ENCODE measurements at places on chromosomes 6 and 20.

- no peak for DNase-seq
Measured at GRCh38 chr6:79413562-79414002, 123.6 kb downstream of the LCA5 start.

DNA sequence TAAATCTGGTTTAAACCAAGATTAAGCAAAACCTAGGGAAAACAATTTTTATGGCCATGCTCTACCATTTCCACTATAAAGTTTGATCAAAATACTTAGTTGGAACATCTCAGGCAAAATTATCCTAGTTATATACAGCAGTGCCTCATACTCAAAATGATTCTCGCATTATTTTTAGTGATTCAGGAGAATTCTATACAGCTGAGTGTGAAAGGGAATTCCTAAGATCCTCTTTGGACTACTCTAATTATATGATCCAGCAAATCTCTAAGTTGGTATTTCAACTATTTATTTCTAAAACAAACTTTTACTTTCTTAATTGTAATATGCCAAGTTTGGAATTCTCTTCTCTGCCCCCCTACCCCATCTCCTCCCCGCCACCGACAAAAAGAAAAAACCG, 8.6 kb downstream of the DTNBP1 start:
- DNase-seq = no peak

DNA sequence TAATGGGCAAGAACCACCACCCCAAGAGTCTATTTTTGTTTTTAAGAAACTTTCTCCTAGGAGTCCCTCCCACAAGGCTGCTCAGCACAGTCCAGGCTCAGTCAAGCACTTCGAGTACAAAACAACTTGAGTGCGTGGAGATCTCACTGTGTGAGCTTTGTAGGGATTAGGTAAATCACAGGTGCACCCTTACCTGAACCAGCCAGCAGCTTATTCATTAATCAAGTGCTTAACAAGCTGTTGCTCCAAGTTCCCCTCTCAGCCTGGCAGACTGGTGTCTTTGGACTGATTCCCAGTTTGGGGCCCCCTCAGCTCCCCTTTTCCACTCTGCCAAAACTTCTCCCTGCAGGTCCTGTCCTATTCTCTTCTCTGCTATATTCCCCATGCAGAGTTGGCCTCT, 133.1 kb downstream of the LY86 start:
- no peak for DNase-seq

DNA sequence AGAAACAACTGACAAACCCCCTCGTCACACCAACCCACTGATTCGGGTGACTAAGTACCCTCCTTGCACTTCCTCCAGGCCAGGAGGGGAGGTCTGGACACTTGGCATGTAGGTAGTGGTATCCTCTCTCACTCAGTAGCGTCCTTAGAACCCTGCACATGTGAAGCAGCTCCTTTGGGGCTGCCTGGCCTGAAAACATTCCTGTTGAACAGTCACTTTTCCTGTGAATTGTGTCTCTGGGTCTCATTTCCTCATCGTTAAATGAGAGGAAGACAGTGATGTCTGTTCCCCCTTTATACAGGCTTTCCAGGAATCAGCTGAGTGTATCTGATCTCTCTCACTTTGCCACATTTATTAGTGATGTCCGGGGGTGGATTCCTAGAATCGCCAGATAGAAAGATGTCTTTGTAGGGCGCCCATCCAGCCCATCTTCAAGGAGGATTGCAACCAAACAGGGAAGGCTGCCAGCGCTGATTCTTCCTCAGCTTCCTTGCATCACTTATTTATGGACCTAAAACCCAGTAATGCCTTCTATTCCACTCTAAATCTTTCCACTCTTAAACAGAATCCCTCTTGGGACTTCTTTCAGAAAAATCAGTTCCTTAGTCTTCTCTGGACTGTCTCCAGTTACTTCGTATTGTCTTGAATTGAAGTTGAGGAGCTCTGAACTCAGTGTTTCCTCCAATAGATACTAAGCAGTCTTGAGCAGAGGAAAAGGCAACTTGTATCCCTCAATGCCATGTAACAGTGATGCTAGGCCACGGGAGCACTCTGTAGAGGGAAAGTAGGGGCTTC, 9.4 kb upstream of the POPDC3 start:
- DNase-seq = no peak

DNA sequence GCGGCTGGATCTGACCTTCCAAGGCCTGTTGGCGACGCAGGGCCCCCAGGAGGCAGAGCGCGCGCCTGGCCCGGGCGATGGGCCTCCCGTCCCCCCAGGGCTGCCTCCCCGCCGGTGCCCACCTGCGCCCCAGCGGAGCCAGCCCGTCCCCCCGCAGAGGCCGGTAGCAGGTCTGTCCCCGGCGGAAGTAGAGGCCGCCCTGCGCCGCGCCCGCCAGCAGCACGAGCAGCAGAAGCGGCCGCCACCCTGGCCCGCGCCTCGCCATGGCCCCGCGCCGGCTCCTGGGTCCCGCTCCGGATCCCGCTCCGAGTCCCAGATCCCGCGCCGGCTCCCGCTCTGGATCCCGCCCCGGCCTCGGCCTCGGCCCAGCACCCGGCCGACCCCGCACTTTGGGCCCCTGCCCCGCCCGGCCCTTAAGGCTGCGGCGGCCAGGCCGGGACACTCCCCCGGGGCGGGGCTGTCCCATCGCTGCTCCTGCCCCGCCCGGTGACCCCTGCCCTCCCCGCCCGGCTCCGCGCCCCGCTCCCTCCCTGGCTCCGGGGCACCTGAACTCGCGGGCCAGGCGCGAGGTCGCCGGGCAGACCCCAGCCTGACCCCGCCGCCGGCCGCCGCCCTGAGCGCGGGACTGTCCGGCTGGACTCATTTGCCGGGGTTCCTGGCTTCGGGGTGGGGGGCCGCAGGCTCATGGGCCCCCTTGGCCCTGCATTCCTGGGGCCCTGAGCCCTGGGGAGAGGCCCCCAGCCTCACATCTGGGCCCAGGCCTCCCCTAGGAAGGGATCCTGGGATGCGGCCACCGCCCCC, at the start of gene CTSZ:
Gene CTSZ, minus strand, starts transcription at position 391 of the 801 bp plus-strand sequence. Its CDS starts 126 bp downstream, at position 265.
- no peak for DNase-seq

DNA sequence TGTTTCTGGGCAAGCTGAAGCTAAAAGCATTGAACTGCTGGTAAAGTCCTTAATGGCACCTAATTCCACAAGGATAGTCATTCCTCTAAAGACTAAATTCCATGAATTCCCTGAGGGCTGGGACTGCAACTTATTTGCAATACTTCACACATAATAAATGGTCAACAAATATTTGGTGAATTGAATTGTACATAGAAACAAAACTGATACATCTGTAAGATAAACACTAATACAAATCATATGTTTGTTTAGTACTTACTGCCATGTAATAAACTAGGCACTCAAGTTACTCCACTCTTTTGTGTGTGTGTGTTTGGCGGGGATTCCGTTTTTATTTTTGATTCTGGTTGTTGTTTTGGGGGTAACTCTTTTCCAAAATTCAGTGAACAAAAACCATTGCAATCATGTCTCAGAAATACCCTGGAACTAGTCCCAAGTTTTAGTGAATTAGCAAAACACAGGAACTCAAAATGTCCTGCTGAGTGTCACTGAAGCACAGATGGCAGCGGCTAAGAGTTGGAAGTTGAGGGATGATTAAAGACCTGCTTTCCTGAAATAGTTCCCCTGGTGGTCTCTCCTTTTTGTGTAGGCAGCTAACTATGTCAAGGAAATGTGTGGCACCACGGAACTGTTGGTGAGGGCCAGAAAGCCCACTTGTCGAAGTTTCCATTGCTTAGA, 74.8 kb upstream of the SNRPB2 start:
- no peak for DNase-seq

DNA sequence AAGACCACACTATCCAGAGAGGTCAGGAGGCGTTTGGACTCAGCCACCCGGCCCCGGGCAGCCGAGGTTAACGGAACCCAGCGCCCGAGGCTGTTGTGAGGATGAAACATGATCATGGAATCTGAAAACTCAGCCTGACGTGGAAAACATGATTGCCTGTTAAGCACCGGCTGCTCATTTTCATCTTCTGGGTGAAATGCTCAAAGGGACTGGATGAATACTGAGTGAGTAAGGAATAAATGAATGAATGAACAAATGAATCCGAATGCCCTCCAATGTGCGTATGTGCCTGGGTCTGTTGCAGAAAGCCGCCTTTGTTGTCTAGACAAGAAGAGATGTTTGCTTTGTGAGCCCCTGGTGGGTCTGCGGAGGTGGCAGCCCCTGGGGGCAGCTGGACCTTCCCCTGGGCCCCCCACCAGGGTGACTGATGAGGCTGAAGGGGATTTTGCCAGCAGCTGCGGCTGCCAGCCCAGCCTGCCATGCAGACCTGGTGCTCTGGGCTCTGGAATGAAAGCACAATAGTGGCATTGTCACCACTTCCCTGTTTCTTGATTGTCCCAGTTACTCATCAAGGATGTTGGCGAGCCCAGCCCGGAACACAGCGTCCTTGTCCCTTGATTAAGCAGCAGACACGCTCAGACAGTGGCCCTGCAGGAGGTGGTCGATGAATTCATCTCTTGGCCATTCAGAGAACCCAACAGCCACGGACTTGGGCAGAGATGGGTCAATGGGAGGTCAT, 211.1 kb downstream of the ANKRD60 start:
- DNase-seq = no peak

GRCh38 chr6:23797041-23797440, 329.0 kb upstream of the NRSN1 start:
- DNase-seq = no peak

- DNase-seq = no peak
Measured at GRCh38 chr6:5712349-5713215, 294.1 kb downstream of the NRN1 start.

- DNase-seq = no peak
Measured at GRCh38 chr6:112660626-112661025, 313.5 kb downstream of the RFPL4B start.

DNA sequence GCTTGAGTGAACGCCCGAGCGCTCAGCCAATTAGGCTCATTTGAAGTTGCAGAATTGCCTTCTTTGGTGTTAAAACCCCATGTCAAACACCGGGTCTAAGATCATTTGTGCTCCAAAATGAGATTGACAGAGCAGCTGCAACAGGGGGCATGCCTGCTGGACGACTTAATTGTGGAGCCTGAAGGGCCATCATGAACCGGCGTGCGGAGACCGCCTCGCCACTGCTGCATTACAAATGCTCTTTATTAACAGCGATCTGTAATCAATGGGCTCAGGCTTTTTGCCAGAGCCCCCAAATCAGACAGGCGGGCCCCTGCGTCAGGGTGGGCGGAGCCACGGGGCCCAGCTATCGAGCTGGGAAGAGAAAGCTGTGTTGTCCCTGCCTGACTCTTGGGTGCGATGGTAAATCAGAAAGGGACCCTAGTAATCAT, 183.2 kb downstream of the SIM1 start:
- DNase-seq = no peak

DNA sequence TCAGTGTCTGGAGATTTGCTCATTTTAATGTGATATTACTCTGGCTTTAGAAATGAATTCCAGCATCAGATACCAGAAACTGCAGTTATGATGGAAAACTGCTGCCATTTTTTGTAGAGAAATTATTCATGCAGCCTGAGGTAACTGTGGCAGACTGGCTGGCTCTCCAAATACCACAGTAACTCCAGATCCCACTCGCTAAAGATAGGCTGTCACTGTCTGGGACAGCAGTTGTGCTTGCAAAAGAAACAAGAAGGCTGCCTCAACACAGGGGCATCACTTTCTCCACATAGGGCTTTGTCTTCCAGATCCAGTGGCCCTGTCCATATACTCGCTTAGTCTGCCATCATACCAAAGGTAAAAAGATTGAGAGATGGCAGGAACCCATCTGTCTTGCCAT, 52.7 kb downstream of the FAM184A start:
- DNase-seq = no peak

GRCh38 chr6:14876778-14877613, 368.9 kb upstream of the JARID2 start:
- DNase-seq = no peak

- DNase-seq = no peak
Measured at GRCh38 chr6:14092316-14092715, 25.3 kb upstream of the CD83 start.

DNA sequence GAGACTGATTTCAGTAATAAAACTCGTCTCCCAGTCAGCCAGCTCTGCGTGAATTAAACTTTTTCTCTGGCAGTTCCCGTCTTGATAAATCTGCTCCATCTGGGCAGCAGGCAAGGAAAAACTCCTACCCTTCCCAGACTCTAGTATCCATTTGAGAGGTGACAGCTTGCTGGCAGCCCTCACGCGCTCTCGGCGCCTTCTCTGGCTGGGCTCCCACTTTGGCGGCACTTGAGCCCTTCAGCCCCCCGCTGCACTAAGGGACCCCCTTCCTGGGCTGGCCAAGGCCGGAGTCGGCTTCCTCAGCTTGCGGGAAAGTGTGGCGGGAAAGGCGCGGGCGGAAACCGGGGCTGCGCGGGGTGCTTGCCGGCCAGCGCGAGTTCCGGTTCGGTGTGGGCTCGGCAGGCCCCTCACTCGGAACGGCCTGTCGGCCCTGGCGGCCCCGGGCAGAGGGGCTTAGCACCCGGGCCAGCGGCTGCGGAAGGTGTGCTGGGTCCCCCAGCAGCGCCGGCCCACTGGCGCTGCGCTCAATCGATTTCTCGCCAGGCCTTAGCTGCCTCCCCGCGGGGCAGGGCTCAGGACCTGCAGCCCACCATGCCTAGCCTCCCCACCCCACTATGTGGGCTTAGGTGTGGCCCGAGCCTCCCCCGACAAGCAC, 21.8 kb upstream of the GMPR start:
- DNase-seq = no peak

GRCh38 chr20:24870881-24871280, 78.2 kb upstream of the CST7 start:
- DNase-seq = no peak

- peak; percentile 15 for DNase-seq
Measured at GRCh38 chr20:7113577-7114466, 346.3 kb downstream of the BMP2 start.

- no peak for DNase-seq
Measured at GRCh38 chr6:35411066-35411465, 41.1 kb upstream of the FANCE start.

- no peak for DNase-seq
Measured at GRCh38 chr20:63163596-63164483, 52.1 kb downstream of the YTHDF1 start.

- no peak for DNase-seq
Measured at GRCh38 chr6:25623879-25624278, 28.1 kb upstream of the SCGN start.

DNA sequence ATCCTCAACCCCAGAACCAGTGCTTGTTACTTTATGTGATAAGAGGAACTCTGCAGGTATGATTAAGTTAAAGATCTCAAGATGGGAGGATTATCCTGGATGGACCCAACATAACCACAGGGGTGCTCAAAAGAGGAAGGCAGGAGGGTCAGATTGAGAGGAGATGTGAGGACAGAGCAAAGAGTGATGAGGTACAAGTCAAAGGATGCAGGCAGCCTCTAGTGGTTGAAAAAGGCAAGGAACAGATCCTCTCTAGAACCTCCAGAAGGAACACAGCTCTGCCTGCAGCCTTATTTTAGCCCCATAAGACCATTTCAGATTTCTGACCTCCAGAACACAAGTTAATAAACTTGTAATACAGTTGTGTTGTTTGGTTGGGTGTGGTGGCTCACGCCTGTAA, 41.2 kb downstream of the PDSS2 start:
- DNase-seq = no peak

GRCh38 chr6:133889557-133890403, 867 bp downstream of the TCF21 start:
- no peak for DNase-seq

GRCh38 chr6:119129148-119129967, 50.9 kb upstream of the FAM184A start:
- peak; percentile 3 for DNase-seq

- no peak for DNase-seq
Measured at GRCh38 chr6:139820210-139820609, 445.8 kb upstream of the CITED2 start.

All from NCI-H187 treated with DMSO at 0.1 percent for 48 hours (cell line).